ENCODE measurements at places on chromosomes 11 and 22. TPM values are rescaled to one million over a fixed set of nuclear protein-coding genes. Genes with fewer than 3 reads are reported as not detected.

GAB4 gene
- not detected for total RNA-seq

MS4A6A gene
- not detected for total RNA-seq

MTMR2 gene
- 19.3 TPM for total RNA-seq

OR2D2 gene
- total RNA-seq, result not detected

BACE1 gene
- 8.4 TPM for total RNA-seq

TUB gene
- 5.4 TPM for total RNA-seq

CASTOR1 gene
- total RNA-seq, result 5.4 TPM

RASGRP2 gene
- 1.1 TPM for total RNA-seq

OR52A1 gene
- total RNA-seq, result not detected

OR51E1 gene
- not detected for total RNA-seq

ETS1 gene
- total RNA-seq, result 27.7 TPM

TNNT3 gene
- total RNA-seq, result not detected

PNPLA5 gene
- not detected for total RNA-seq
